Esophagus squamous epithelium (tissue), 5 donors: ENCODE measurements at places on chromosomes 1 and 21.

DNA sequence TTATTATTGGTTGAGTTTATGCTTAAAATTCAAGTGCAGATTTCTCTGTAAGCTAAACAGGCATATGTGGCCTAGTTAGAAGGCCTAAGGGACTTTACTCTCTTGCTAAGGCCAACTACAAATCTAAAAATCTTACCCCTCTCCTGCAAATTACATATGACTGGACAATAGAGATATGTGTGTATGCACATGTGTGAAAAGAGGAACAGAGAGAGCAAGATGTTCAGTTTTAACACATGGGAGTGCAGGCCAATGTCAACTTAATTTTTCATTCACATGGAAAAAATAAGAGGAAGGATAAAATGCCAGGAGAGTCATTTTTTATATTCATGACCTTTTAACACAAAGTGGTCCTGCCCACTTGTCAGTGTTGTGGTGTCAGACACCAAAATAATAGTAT, 8.5 kb downstream of the OR10K2 start:
- no peak for DNase-seq

- no peak for DNase-seq
Measured at GRCh38 chr1:61375082-61375880, 292.9 kb downstream of the NFIA start.

DNA sequence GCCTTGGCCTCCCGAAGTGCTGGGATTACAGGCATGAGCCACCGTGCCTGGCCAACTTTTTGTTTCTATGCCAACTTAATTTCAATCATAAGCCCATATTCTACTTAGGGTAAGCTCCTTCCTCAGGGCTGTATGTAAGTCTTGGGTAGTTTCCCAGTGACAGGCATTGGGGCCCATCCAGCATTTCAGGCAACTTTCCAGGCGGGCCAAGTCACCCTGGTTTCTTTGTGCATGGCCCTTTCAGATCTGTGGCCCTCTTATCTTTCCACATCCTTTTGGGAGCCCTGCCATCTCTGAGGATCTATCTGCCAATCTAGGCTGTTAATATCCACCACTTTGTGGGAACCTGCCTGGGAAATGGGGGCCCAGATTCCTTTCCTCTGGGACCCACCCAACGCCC, 58.7 kb downstream of the TNN start:
- DNase-seq: no peak

- no peak for DNase-seq
Measured at GRCh38 chr1:176799327-176799726, 336.4 kb downstream of the PAPPA2 start.

GRCh38 chr1:186463511-186463910, 2.6 kb upstream of the PDC start:
- no peak for DNase-seq

GRCh38 chr21:24369278-24369677, 1238.0 kb downstream of the MRPL39 start:
- no peak for DNase-seq

DNA sequence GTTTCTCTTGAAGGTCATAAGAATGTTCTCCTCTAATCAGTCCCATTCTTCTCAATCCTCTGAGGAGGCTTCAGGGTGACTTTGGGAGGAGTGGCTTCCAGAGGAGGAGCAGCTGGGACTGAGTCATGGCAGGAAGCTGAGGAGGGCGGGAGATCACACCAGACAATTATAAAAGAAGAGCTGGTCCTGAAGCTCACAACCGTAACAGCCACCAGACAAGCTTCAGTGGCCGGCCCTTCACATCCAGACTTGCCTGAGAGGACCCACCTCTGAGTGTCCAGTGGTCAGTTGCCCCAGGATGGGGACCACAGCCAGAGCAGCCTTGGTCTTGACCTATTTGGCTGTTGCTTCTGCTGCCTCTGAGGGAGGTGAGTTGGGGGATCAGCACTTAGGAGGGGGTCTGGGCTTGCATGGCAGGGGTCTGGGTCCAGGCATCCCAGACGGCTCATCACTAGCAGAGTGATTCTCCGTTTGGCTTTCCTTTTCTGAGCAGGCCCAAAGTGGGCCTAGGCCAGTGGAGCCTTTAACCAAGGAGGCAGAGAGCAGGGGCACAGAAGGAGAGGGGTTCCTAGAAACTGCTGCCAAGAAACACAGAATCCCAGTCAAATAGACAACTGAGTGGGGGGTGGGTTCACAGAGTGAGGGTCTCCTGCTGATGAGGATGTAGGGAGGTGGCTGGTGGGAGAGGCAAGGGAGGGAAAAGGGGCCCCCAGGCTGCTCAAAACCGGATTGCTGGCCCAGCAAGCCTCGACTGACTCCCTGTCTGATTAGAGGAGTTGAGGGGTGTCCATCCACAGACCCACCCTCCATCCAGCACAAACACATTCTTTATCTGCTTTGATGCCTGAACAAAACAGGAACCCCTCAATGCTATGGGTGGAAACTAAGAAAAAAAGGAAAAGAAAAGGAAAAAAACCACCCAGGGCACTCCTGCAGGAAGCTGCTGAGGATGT, at the start of gene ECM1:
Gene ECM1 (plus strand): TSS at position 198 of the 953 bp plus-strand sequence. CDS start 101 bp downstream, at position 299.
- DNase-seq: no peak

- DNase-seq: no peak
Measured at GRCh38 chr1:93967306-93967705, 58.1 kb upstream of the GCLM start.

DNA sequence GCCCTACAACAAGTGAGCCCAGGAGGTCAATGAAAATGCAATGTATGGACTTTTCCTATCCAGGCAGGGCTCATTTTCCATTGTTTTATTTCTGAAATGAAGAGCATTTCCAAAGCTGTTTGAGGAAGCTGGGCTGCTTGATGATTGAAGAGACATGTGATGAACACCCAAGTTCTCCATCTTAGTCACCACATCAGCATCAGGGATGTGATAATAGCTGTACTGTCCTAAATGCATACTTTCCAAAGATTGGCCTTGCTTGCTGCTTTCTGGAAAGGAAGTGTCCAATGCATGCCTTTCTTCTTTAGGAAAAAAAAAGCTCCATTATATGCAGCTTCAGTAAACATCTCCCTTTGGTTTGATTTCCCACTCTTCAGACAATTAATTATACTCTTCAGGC, 425.9 kb upstream of the RUNX1 start:
- DNase-seq: no peak

GRCh38 chr1:86460998-86461397, 7.7 kb upstream of the CLCA1 start:
- DNase-seq: no peak

DNA sequence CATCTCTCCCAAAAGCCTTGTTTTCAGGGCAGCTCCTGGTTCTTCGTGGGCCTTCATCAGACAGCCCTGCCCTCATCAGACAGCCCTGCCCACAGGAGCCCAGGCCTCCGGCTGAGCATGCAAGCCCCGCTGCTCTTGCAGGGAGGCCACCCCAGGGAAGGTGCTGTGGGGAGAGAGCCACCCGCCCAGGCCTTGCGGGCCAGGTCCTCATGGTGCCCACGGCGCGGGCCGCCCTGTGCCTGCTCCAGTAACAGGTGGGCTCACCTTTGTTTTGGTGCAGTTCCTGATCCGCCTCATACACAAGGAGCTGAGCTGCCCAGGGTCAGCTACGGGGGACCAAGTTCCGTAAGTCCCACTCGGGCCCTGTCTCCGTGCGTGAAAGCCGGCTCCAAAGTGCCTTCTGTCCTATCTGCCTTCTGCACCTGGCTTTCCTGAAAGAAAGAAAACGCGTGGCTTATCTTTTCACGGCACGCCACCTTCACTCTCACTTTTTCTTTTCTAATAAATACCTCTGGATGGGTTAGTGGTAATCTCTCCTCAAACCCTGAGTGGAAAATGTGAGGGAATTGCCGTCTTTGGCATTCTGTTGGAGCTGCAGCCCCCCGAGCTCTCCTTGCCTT, 65.9 kb downstream of the SLC37A1 start:
- DNase-seq: no peak

DNA sequence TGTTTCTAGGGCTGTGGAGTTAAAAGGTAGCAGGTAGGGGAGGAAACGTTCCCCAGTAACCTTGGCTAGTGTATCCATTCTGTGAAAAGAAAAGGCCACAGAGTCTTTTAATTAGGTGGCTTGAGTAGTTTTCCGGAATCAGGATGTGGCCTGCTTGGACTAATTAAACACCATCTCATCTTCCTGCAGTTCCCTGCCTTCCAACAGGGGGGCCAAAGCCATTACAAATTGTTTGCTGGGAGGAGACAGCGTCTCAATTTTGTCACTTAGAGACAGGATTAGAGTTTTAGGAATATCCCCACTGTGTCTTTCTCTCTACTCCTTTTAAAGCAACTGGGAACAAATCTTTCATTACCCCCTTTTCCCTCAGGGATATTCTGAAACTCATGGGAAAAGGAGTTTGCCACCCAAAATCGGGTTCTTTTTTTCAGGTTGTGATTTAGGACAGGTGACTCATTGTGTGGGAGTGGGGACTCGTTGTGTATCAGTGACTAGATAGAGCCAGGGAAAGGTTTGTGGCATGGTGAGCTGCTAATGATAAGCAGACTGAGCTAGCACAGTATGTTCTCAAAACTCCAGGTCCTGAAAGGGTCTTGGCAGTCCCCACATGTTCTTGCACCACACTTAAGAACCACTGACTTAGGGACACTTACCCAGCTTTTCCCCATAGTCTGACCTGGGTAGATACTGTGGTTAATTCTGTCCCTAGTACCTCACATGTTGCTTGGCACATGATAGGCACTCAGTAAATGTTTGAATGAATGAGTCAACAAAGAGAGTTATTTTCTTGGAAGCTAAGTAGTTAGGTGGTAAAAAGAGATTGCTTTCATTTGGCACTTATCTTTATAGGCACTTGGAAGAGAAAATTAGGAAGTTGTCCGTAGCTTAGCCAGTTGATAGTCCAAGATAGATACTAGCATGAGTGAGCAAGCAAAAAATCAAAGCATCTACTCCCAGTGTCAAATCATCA, 22.5 kb downstream of the INTS3 start:
- no peak for DNase-seq

DNA sequence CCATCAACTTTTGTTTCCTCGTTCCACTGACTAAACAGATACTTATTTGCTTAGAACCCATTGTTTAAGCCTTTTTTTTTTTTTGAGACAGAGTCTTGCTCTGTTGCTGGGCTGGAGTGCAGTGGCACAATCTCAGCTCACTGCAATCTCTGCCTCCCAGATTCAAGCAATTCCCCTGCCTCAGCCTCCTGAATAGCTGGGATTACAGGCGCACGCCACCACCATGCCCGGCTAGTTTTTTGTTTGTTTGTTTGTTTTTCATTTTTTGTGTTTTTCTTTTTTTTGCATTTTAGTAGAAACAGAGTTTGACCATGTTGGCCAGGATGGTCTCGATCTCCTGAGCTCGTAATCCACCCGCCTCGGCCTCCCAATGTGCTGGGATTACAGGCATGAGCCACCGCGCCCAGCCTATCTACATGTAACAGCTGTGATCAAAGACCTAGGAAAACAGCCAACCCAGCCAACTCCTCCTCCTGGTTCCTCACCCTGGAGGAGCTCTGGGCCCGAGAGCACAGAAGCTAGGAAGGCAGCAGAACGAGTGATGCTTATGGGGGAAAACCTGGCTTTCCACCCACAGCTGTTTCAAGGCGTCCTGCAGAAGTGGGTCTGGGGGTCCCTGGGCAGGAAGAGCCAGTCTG, 32.9 kb downstream of the KCNN3 start:
- no peak for DNase-seq
